H4 (cell line): ENCODE measurements at places on chromosomes 3 and 15. TPM values are rescaled to one million over a fixed set of nuclear protein-coding genes. Genes with fewer than 3 reads are reported as not detected.

DNA sequence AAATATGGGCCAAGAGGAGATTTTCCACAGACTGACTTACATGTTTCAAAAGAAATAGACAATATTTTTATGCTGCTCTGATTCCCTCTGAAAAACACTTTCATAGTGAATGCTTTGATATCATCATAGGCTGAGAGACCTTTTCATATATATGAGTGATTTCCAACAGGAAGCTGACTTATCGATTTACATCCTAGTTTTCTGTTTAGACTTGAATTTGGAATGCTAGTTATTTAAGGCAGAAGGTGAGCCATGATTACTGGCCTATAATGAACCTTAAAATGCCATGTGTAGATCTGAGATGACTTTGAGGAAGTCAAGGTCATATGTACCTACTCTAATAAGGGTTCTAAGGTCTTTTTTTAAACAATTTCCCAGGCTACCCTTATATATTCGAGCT lies 1126.1 kb downstream of the ROBO1 start:
- no peak for DNase-seq

DNA sequence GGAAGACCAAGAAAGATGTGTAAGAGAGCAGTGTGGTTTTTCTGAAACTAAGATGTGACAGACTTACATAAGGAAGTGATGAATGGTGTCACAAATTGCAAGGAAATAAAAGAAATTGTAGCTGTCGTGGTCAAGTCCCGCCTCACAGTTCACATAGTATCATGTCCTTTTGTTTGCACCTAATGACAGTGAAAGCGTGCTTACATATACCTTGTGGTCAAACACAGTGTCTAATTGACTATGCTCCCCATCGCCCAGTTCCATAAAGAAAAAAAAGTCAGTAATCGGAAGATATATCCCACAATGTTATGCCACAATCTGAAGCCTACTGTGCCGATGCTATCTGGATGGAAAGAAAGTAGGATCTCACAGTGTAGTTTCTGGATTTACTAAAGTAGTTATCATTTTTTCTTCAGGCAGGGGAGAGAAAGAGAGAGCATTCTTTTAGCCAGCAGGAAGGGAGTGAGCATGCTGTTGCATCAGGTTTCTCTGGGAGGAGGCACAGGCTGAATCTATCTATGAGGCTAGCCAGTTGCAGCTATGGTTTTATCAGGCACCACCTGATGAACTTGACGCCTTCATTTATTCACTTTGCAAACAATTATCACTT lies 9.8 kb upstream of the PLSCR1 start:
- DNase-seq, result no peak

DNA sequence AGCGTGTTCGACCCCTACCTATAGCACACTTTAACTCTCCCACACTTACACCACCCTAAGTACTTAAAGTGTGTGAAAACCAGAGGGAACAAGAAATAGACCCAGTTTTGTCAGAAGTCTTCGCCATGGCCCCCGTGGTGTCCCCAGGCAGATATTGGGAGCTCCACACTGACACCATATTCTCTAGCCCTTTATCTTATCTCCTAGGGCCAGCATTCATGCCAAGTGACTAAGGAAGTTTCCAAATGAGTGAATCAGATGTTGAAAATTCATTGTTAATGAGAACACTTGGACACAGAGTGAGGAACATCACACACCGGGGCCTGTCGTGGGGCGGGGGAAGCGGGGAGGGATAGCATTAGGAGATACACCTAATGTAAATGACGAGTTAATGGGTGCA lies 31.8 kb downstream of the P3H2 start:
- DNase-seq, result no peak

Gene ZDHHC23
- total RNA-seq, result 3.9 and 5.1 TPM in 2 replicates

Gene ZCWPW2
- 0.37 and 0.45 TPM in 2 replicates for total RNA-seq

Gene SAMMSON
- not detected in 2 replicates for total RNA-seq

DNA sequence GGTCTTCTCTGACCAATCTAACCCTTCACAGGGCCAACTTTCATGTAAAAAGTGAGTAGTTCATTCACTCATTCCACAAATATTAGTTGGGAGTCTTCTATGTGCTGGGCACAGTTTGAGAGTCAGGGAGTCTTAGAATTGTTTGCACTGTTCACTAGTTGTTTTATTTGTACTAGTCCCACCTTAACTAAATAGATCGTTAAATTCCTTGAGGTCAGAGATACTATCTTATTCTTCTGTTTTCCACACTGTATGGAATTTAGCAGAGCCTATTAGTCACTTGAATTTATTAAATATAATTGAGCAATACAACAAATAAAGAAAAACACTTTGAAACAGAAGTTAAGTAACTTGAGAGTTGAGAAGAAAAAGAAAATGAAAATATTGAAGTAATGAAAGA lies 40.8 kb upstream of the SPTSSB start:
- no peak for DNase-seq

GRCh38 chr3:4884888-4885287 lies 94.3 kb upstream of the BHLHE40 start:
- DNase-seq, result no peak

- DNase-seq, result no peak
Measured at GRCh38 chr3:144033863-144034262, 62.2 kb downstream of the DIPK2A start.

Gene GABRB3
- total RNA-seq, result 14.4 and 21.1 TPM in 2 replicates

DNA sequence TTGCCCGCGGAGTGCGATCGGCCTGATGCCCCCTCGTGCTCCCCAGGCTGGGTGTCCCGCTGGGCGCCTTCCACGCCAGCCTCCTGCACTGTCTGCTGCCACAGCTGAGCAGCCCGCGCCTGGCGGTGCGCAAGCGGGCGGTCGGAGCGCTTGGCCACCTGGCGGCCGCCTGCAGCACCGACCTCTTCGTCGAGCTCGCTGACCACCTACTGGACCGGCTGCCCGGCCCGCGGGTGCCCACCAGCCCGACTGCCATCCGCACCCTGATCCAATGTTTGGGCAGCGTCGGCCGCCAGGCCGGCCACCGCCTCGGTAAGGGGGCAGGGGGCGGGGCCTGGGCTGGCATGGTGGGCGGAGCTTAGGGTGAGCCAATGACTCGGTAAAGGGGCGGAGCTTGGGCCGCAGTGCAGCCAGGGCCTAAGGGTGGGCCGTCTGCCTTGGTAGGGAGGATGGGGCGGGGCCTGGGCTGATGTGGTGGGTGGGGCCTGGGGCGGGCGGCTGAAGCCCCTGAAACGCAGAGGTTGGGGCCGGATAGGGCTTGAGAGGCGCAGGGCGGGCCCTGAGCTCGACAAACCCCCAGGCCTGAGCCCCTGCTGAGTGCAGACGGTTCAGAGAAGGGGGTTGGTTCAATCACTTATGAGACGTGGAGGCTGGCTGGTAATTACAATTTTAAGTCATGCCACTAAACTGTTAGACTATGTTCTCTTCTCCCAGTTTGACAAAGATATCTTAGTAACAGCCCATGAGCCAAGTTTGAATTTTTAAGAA lies 13.7 kb downstream of the CAND2 start:
- peak; percentile 88 for DNase-seq

DNA sequence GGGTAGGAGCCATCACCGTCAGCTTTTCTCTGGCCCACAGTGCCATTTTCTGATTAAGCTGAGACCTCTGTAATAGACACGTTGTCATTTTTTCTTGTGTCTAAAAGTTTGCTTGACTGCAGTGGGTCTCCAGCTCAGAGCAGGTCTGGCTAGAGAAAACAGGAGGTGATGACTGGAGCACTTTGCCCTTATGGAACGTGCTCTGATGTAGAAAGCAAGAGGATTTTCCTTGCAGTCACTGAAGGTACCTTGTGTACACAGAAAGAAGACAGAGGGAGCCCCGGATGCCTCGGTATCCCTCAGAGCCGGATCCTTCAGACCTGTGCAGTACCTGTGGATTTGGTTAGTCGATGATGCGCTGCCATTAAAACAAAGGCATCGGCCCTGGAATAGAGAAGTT lies 76.2 kb downstream of the IGF1R start:
- no peak for DNase-seq

GRCh38 chr3:13783476-13783875 lies 96.4 kb downstream of the WNT7A start:
- no peak for DNase-seq

DNA sequence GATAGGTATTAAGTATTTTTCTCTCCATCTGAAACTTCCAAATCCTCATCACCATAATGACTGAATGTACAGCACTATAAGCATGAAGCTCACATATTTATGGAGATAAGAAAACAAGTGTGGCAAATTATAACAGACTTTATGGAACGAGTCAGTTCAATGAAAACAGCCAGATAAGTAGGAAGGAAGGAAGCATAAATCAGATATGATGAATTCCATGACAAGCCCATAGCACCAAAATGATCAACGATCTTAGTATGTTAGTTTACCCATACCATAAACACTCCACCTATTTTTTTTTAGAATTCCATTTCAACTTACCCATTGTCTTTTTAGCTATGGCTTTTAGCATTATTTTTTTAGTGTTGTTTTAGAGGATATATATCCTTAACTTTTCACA lies 169.5 kb downstream of the TNIK start:
- DNase-seq, result no peak

- DNase-seq, result no peak
Measured at GRCh38 chr15:38668898-38669391, 104.3 kb upstream of the RASGRP1 start.

Gene FEZF2
- not detected in 2 replicates for total RNA-seq

- DNase-seq, result peak; percentile 35
Measured at GRCh38 chr3:165518346-165518745, 318.9 kb downstream of the BCHE start.

DNA sequence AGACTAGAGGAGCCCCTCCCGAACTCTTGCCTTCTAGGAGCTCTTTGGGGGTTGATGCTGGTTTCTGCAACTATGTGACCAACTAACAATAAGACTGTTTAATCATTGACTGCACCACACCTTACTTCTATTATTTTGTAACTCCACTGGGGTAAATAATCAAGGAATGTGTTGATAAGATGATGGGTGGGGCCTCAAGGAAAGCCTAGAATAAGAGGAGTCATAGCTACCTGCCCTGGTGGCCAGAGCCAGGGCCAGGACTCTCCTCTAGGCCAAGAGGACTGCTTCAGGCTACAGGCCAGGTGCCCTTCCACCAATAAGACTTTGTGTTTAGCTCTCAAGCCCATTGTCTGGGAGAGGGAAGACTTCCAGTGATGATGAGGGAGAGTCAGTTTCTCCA lies 41.2 kb upstream of the PIAS1 start:
- no peak for DNase-seq

GRCh38 chr3:127808197-127808596 lies 14.1 kb downstream of the MGLL start:
- DNase-seq, result no peak

Gene CHL1
- total RNA-seq, result 9.6 and 14.3 TPM in 2 replicates

DNA sequence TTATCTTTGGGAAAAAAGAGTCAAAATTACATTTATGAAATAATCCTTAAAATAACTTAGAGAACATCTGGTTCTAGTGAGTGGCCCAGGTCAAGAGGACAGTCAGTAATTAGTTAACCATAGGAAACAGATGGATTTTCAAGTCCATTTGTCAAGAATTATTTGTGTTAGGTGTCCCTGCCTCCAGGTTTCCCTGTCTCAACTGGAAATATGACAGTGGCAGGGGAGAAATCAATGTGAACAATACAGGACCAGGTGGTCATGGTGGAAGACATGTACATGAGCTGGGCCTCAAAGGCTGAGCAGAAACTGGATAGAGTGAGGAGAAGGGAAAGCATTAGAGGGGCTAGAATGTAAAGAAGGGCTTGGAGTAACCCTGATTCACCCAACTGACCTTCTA lies 372.6 kb downstream of the VPS13C start:
- no peak for DNase-seq

DNA sequence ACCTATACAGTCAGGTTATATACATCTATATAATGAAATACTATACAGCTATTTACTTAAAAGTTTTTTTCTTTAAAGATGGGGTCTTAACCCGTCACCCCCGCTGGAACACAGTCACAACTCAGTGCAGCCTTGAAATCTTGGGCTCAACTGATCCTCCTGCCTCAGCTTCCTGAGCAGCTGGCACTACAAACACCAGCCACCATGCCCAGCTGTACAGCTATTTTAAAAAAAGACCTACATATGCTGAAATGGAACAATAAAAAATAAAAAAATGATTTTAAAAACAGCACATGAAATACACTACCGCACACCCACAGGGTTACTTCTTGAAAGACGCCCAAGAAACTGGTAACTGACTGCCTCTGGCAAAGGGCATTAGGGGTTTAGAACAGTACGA lies 3.8 kb downstream of the NCBP2 start:
- DNase-seq, result no peak

DNA sequence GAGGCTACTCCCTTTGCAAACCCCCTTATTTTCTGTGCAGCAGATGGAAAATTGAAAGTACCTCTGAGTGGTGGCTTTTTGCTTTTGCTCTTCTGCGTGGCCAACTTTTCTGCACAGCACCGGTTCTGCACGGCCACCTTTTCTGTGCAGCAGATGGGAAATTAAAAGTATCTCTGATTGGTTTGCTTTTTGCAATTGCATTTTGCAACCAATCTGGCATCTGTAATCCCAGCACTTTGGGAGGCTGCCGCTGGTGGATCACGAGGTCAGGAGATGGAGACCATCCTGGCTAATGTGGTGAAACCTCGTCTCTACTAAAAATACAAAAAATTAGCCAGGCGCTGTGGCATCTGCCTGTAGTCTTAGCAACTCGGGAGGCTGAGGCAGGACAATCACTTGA lies 79.5 kb upstream of the CHMP2B start:
- no peak for DNase-seq

DNA sequence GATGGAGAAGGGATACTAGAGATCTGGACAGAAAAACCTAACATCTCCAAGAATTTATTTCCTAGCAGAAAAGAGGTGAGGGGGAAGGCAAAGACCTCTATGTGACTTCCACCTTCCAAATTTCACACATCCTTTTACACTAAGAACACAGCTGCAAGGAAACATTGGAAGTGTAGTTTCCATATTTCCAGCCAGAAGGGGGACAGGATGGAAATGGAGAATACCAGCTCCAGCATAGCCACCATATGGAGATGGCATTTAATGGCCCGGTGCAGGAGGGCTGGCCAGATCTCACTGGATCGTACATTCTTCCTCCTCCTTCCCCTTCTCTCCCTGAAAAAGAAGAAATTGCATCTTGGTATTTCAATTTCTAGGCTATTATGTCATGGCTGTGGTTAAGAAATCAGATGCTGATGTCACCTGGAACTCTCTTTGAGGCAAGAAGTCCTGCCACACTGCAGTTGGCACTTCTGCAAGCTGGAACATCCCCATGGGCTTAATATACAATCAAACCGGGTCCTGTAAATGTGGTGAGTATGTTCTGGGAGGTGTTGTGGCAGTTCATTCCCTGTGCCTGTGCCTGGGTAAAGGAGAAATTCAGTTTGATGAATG lies 36.9 kb upstream of the TF start:
- DNase-seq, result no peak

DNA sequence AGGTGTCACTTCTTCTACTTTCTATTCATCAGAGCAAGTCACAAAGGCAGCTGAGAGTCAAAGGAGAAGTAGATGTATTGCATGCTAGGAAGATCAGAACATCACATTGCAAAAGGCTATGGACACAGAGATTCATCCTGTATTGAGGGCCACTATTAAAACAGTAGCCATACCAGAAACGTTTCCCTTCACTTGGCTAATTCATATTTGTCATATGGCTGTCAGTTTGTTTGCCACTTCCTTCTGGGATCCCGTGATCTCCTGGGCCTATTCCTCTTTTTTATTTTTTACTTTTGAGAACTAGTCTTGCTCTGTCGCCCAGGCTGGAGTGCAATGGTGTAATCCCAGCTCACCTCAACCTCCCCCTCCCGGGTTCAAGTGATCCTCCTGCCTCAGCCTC lies 184.0 kb upstream of the SATB1 start:
- no peak for DNase-seq

Gene GASK1A
- total RNA-seq, result 0.08 and 0.14 TPM in 2 replicates

Gene RTP1
- total RNA-seq, result 0.29 TPM in 1 of 2 replicates, not detected in the other

GRCh38 chr15:33064878-33065277 lies 129.6 kb downstream of the FMN1 start:
- DNase-seq, result peak; percentile 35

Gene TLR9
- not detected in 2 replicates for total RNA-seq

Gene FAM174B
- total RNA-seq, result 0.06 and 0.14 TPM in 2 replicates
